ENCODE measurements at places on chromosomes 2 and 18.

DNA sequence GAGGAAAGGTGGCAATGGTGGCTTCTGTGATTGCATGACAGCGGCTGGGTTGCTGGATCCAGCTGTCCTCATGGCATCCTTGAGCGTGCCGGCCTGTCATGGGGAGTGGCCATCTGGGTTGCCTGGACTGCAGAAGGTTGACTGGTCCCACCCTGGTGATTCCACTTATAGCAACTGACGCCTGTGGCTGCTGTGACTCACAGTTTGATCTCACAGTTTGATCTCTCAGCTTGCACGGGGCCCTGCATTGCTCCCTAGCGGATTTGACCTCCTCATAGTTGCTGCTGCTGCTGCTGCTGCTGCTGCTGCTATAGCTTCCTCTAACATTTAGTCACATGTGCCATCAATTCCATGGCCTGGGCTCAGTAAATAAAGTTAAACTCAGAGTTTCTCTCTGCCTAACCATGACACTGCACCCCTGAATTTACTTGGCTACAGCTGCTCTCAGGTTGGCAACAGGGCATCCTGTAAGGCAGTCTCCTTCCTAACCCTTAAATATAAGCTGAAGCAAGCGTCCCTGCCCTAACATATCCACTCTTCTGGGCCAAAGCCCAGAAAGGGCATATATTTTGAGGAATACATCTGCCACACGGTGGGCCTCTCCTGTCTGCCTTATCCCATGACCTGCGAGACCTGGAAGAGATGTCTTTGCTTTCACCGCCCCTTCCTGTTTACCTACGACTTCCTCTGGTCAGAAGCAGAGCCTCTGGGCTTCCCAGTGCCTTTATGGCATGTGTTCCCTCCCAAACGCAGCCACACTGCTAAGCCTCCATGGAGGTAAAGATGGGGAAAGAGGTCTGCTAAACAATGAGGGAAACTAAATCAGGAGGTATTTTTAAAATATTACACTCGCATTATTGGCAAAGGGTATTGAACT lies 37.8 kb upstream of the CCDC150 start:
- DNase-seq = peak; percentile 91

GRCh38 chr2:64104933-64105332 lies 39.3 kb downstream of the PELI1 start:
- DNase-seq = no peak

- no peak for DNase-seq
Measured at GRCh38 chr2:38416296-38417036, 39.4 kb upstream of the ATL2 start.

GRCh38 chr18:58209326-58209725 lies 165.3 kb downstream of the NEDD4L start:
- DNase-seq = no peak

DNA sequence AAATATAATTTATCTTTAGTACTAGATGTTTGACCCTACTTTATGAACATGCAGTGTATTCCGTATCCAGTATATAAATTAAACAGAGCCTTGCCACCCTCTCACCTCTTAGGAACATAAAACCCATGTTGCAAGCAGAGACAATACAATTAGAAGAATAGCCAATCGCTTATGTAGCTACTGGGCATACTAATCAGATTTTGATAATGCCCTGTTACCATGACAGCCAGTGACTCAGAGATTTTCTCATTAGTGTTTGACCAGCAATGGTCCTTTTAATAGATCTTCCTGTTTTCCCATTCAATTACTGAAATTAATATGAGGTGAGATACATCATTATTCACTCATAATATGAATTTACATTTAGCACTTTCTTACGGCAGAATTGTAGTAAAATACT lies 547.3 kb upstream of the VWC2L start:
- DNase-seq = no peak

GRCh38 chr2:161118722-161119121 lies 41.5 kb upstream of the TANK start:
- no peak for DNase-seq

DNA sequence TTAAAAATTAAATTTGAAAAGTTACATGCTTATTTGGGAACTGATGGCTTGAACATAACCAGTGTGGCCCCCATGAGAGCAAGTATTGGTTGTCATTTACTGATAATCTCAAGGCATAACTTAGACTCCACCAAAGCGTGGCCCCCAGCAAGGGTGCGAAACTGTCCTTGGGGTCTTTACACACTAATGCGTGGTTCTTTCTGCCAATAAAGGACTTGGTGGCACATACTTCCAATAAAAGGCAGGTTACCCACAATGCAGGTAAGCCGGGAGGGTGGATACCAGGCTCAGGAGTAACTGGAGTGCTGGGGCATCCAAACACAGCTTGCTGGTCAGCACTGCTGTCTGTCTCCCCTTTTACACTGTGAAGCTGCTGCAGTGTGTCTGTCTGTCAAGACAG lies 278.2 kb upstream of the NCKAP5 start:
- no peak for DNase-seq

DNA sequence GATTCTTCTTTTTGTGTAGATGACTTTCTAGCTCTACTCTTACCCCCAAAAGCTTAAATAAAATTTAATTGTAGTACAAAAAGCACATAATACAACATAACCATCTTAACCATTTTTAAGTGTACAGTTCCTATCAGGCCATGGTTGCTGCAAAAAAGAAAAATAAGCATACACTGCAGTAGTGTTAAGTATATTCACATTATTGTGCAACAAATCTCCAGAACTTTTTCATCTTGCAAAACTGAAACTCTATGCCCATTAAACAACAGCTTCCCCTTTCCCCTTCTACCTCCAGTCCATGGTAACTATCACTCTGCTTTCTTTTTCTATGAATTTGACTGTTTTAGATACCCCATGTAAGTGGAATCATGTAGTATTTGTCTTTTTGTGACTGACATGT lies 18.1 kb downstream of the PPM1B start:
- DNase-seq = no peak

DNA sequence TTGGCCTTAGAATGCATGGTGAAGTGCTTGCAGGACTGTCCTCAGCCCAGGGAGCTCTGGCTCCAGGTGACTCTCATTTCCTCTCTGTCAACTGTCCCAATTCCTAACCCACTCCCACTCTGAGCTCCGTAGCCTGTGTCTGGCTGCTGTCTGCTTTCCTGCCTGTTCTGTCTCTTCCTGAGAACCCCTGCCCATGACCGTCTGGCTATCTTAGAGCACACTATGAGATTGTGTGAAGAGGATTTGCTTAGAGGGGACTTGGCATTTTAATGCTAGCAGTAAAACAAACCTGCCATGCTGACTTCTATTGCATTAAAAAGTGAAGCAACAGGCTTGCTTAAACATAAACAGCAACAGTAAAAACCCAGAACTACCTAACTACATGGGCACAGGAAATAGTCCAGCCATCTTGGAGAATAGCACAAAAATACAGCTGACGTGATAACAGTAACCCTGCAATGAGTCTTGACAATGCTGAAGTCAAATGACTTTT lies 234.7 kb downstream of the PRKCE start:
- no peak for DNase-seq

DNA sequence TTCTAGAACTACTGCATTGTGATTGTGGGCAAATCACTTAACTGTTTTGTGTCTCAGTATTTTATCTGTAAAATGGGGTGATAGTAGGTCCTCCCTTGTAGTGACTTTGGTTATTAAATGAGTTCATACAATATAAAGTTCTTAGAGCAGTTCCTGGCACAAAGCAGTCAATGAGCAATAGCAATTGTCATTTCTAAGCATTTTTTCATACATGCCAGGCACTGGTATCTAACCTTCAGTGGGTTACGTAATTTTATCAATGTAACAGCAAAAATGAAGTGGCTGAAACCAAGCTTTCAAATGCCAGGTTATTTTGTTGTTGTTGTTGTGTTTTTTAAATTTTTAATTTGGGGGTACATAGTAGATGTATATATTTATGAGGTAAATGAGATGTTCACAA lies 401.9 kb downstream of the MEIS1 start:
- DNase-seq = no peak

GRCh38 chr2:197416268-197416667 lies 18.6 kb downstream of the SF3B1 start:
- DNase-seq = no peak
